ENCODE measurements at places on chromosomes 3 and 15. TPM values are rescaled to one million over a fixed set of nuclear protein-coding genes. Genes with fewer than 3 reads are reported as not detected.

DNA sequence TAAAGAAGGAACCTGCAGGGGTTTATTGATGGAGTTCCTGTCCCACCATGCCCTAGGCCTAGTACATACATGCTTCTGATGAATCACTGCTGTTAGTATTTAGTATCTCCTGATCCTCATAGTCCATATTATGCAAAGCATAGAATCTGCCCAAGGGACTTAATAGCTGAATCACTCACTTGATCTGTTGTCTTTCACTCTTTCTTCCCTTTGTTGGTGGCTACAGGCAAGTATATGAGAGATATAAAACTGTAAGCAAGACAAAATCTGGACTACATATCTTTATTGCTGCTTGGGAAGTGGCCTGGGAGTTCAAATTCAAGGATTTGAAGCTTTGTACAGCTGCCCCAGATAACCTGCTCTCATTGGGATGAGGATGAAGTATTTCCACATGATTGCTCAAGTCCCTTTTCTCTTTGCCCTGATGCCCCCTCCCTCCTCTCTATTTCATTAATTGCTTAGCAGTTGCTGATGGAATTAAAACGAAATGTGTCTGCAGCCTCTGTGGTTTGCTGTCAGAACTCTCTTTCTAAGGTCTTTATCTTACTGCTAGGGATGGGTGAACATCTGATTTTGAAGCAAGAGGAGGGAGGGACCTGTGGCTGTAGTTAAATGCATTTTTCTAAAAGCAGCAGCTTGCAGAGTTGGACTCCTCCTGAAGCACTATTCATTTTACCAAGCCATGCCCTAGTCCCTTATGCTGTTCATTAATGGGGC is 114.1 kb downstream of the ZNF609 start:
- no peak for DNase-seq
- peaks cover 24% of the 10 kb centered on the region for H3K36me3 ChIP-seq
- no peak overlapping the region for H3K27ac ChIP-seq
- H3K4me3 ChIP-seq, result no peak overlapping the region

DNA sequence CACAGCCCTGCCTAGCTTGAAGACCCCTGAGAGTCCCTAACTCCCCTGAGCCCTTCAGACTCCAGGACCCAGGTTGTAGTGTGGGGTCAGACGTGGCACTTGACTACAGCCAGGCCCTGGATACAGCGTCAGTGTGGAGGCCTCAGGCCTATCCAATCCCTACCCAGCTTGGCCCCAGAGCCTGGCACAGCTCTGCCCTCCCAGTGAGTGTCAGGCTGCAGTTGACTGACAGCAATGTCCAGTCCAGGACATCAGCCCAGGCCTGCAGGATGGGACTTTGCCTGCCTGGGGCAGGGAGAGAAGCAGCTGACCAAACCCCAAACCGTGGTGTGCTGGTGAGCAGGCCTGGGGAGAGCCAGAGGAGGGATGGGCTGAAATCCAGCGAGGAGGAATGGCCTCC is 27.3 kb downstream of the KLF13 start:
- H3K4me1 ChIP-seq, result peaks cover 98% of the 10 kb centered on the region
- H3K4me3 ChIP-seq, result peak overlapping the region; percentile 70
- H3K27ac ChIP-seq, result peak overlapping the region; percentile 97
- H3K27me3 ChIP-seq, result no peaks in the 10 kb centered on the region

GRCh38 chr3:157082305-157082982 is 77.5 kb downstream of the CCNL1 start:
- H3K4me1 ChIP-seq, result peaks cover 33% of the 10 kb centered on the region
- DNase-seq, result no peak
- H3K27me3 ChIP-seq, result no peaks in the 10 kb centered on the region
- peak overlapping the region; percentile 53 for H3K27ac ChIP-seq
- no peak overlapping the region for H3K4me3 ChIP-seq
- H3K36me3 ChIP-seq, result no peaks in the 10 kb centered on the region

GRCh38 chr3:161336661-161337060 is 34.7 kb downstream of the SPTSSB start:
- H3K36me3 ChIP-seq, result no peaks in the 10 kb centered on the region
- no peak overlapping the region for H3K4me3 ChIP-seq
- H3K27ac ChIP-seq, result no peak overlapping the region

- no peaks in the 10 kb centered on the region for H3K27me3 ChIP-seq
- peaks cover 40% of the 10 kb centered on the region for H3K4me1 ChIP-seq
- DNase-seq, result no peak
- peaks cover 13% of the 10 kb centered on the region for H3K36me3 ChIP-seq
- H3K4me3 ChIP-seq, result no peak overlapping the region
Measured at GRCh38 chr3:101530686-101531047, 17.7 kb upstream of the SENP7 start.

DNA sequence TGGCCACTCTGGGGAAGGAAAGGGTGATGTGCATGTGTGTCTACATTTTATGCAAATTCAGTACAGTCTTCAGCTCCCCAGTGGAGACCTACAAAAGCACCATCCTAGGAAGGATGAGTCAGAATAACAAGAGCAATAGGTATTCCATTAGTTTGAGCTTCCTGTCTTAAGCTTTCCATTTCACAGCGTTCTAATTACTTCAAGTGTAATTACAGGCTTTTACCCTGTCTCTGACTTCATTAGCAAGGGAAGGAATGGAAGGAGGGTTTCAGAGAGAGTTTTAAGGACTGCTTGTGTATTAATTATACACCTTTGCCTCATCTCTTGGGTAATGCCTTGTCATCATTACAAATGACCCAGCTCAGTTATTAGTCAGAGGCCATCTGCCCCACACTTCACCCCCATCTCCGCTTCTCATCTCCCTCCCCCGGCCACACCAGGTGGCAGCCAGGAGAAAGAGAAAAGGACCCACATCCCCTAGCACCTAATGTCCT is 202.8 kb upstream of the MRPL3 start:
- H3K36me3 ChIP-seq, result no peaks in the 10 kb centered on the region
- H3K27ac ChIP-seq, result no peak overlapping the region
- no peak for DNase-seq
- H3K4me3 ChIP-seq, result no peak overlapping the region
- no peaks in the 10 kb centered on the region for H3K4me1 ChIP-seq

GRCh38 chr15:95557226-95558046 is 773.1 kb upstream of the NR2F2 start:
- DNase-seq, result no peak
- H3K27me3 ChIP-seq, result peaks cover 26% of the 10 kb centered on the region
- H3K4me3 ChIP-seq, result no peak overlapping the region

DNA sequence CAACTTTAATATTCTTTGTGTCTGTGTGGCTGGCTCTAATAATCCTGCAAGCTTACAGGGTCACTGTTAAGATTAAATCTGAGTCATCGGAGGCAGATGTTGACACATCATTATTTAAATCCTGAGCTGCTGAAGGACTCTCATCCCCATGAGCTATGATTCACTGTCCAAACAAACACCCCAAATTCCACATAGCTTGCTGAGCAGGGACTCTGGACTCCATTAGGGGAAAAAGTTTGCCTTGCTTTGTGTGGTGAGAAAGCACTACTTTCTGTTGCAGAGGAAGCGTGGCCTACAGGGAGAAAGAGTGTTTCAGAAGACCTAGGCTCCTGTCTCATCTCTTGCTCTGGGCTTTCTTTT is 213.7 kb downstream of the PDCD6IP start:
- peaks cover 11% of the 10 kb centered on the region for H3K4me1 ChIP-seq
- no peak overlapping the region for H3K27ac ChIP-seq
- no peaks in the 10 kb centered on the region for H3K36me3 ChIP-seq
- H3K27me3 ChIP-seq, result no peaks in the 10 kb centered on the region
- DNase-seq, result no peak

The PP2D1 gene
- total RNA-seq, result not detected

The AADACL2 gene
- total RNA-seq, result not detected

The VIPR1 gene
- total RNA-seq, result 9.1 TPM

Data from activated CD8-positive, alpha-beta T cell treated with anti-CD3 and anti-CD28 coated beads, Interleukin-2, amount 10 ng/mL, durations not matched to agents 7 days and 5 days (primary cell).